ENCODE measurements at places on chromosomes 6 and 20.

DNA sequence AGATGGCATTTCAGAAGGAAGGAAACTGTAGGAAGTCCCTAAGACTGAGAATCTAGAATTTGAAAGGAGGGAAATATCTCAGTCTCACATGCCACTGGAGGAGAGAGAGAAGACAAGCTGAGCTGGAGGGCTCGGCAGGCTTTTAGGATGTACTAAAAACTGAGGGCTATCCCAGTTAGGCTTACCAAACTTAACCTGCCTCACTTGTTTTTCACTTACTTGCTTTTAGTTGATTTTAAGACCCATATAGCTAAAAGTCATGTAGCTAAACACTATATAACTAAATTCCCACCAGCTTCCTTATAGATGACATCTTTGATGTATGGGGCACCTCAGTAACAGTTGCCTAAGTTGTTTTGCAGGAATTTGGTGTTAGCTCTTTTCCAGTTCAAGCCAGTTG lies 288.0 kb downstream of the DOK5 start:
- no peaks in the 10 kb centered on the region for H3K27me3 ChIP-seq
- no peak for DNase-seq
- no peak overlapping the region for H3K27ac ChIP-seq
- no peak overlapping the region for H3K4me3 ChIP-seq
- H3K4me1 ChIP-seq: no peaks in the 10 kb centered on the region

- no peak overlapping the region for H3K4me3 ChIP-seq
- peaks cover 43% of the 10 kb centered on the region for H3K4me1 ChIP-seq
- no peaks in the 10 kb centered on the region for H3K27me3 ChIP-seq
- DNase-seq: no peak
- peaks cover 19% of the 10 kb centered on the region for H3K36me3 ChIP-seq
- peak overlapping the region; percentile 64 for H3K27ac ChIP-seq
These were observed 39.4 kb downstream of the REPS1 start for GRCh38 chr6:138948546-138949179.

- peaks cover 2% of the 10 kb centered on the region for H3K36me3 ChIP-seq
- H3K27ac ChIP-seq: no peak overlapping the region
- H3K4me1 ChIP-seq: peaks cover 22% of the 10 kb centered on the region
- no peaks in the 10 kb centered on the region for H3K27me3 ChIP-seq
- H3K4me3 ChIP-seq: no peak overlapping the region
These were observed 426.8 kb upstream of the SOX4 start for GRCh38 chr6:21166754-21167153.

DNA sequence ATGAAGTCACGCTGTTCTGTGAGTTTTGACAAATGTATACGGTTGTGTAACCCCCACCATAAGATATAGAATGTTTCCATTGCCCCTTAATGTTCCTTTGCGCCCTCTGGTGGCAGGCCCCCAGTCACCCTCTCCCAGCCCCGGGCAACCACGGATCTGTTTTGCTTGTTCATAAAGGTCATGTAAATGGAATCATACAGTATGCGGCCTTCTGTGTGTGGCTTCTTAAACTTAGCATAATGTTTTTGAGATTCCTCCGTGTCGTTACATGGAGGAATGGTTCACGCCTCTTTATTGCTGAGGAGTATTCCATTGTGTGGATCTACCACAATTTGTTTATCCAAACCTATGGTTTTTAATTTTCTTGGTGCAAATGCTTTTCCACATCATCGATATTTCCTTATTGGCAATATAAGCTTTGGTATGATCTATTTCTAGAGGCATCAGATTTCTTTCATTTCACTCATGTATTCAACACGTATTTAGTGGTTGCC lies 28.4 kb downstream of the LYRM2 start:
- H3K27me3 ChIP-seq: no peaks in the 10 kb centered on the region
- H3K36me3 ChIP-seq: peaks cover 2% of the 10 kb centered on the region
- peak; percentile 70 for DNase-seq
- no peak overlapping the region for H3K27ac ChIP-seq

- no peaks in the 10 kb centered on the region for H3K36me3 ChIP-seq
- H3K27ac ChIP-seq: no peak overlapping the region
- H3K4me1 ChIP-seq: no peaks in the 10 kb centered on the region
- no peak for DNase-seq
These were observed 39.4 kb upstream of the SCP2D1 start for GRCh38 chr20:18774207-18774606.

GRCh38 chr6:77245026-77245425 lies 218.3 kb downstream of the HTR1B start:
- no peak overlapping the region for H3K4me3 ChIP-seq
- no peaks in the 10 kb centered on the region for H3K4me1 ChIP-seq
- DNase-seq: no peak
- no peak overlapping the region for H3K27ac ChIP-seq

DNA sequence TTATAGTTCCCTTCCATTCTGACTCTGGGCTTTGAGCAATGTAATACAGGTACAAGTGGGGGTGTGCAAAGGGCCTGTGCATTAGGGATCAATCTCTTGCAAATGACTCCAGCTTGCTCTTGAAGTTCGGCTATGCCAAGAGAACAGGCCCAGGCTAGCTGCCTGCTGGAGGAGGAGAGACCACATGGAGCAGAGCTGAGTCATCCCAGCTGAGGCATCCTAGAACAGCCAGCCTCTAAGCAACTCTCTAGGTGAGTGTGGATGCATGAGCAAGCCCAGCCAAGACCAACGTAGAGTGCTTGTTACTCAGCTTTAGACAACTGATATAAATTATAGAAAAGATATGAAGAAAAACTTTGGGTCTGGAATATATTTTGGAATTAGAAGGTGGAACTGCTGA lies 47.6 kb upstream of the RBM24 start:
- H3K27me3 ChIP-seq: peaks cover 62% of the 10 kb centered on the region
- no peak for DNase-seq
- H3K4me3 ChIP-seq: no peak overlapping the region
- no peak overlapping the region for H3K27ac ChIP-seq

DNA sequence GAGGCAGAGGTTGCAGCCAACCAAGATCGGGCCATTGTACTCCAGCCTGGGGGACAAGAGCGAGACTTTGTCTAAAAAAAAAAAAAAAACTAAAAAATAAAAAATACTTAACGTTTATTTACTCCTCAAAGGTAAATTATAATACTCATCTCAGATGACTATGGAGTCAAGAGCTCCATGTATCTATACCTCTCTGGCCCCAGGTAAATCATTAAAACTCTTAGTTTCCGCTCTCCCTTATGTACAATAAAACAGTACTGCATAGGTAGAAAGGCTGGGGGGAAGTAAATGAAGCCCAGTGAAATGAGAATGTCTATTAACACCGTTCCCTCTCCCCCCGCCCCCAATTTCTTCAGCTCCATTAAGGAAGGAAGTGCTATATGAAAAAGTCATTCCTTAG lies 1.2 kb downstream of the SRSF12 start:
- H3K27me3 ChIP-seq: no peaks in the 10 kb centered on the region
- no peak for DNase-seq

GRCh38 chr20:38269040-38269439 lies 8.5 kb upstream of the KIAA1755 start:
- H3K4me1 ChIP-seq: no peaks in the 10 kb centered on the region
- DNase-seq: no peak
- H3K4me3 ChIP-seq: no peak overlapping the region
- H3K36me3 ChIP-seq: peaks cover 2% of the 10 kb centered on the region

GRCh38 chr6:22579439-22579838 lies 10.1 kb downstream of the HDGFL1 start:
- no peak overlapping the region for H3K4me3 ChIP-seq
- no peak overlapping the region for H3K27ac ChIP-seq
- no peaks in the 10 kb centered on the region for H3K27me3 ChIP-seq

Measured in central memory CD8-positive, alpha-beta T cell (primary cell).